ENCODE measurements at places on chromosomes 2 and 18. TPM values are rescaled to one million over a fixed set of nuclear protein-coding genes. Genes with fewer than 3 reads are reported as not detected.

GRCh38 chr2:149989447-149990063, 402.0 kb upstream of the MMADHC start:
- no peak for DNase-seq

GRCh38 chr2:21822505-21822904, 698.7 kb downstream of the TDRD15 start:
- no peak for DNase-seq

- DNase-seq, result no peak
Observed at GRCh38 chr2:193668557-193669323, 1474.0 kb upstream of the TMEFF2 start.

DNA sequence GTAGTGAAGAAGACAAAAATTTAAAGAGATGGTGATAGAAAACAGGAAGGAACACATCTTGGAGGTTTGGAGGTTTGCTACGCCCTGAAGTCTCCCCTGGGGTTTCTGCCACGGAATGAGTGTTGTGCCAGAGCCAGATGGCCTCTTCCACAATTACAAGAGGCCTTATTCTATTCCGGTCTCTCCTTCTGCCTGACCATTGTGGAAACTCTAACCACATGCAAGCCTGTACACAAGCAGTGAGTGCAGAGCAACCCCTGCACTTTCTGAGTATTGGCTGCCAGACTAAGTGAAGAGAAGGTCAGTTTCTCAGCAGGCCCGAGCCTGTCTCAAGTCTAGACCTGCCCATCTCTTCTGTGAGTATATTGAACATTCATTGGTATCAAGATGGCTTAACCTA, 22.7 kb upstream of the MYO1B start:
- no peak for DNase-seq

- no peak for DNase-seq
Observed at GRCh38 chr2:70440621-70441020, 113.0 kb downstream of the TGFA start.

DNA sequence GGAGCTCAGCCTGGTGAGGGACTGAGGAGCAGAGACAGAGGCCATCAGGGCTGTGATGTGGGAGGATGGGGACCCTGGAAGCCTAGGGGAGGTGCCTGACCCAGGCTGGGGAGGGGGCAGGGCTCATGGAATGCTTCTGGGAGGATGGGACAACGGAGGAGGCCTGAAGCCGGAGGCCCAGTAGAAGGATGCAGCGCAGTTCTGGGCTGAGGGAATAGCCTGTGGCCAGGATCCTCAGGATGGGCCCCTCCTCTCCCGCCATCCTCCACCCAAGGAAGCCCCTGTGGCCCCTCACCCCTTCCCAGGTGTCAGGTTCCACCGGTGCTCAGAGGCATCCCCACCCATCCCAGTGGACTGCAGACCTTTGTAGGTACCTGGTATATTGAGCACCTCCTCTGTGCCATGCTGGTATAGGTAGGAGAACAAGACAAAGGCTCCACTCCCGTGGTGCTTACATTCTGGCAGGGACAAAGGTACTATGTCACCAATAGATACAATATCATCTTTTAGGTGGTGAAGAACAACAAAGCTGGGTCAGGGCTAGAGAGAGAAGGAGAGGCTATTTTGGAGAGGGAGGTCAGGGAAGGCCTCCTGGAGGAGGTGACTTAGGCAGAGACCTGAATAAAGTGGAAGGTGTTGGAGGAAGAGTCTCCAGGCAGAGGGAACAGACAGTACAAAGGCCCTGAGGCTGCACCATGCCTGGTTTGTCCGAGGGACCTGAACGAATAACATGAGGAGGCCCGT, 2.7 kb downstream of the ZAP70 start:
- no peak for DNase-seq

GRCh38 chr2:60961457-60961856, 56.1 kb upstream of the PEX13 start:
- DNase-seq, result no peak

- DNase-seq, result no peak
Observed at GRCh38 chr2:174726212-174726611, 38.1 kb downstream of the CHRNA1 start.

GRCh38 chr2:108026092-108026794, 39.9 kb downstream of the SLC5A7 start:
- no peak for DNase-seq

- no peak for DNase-seq
Observed at GRCh38 chr2:64841461-64841860, 147.7 kb upstream of the SLC1A4 start.

DNA sequence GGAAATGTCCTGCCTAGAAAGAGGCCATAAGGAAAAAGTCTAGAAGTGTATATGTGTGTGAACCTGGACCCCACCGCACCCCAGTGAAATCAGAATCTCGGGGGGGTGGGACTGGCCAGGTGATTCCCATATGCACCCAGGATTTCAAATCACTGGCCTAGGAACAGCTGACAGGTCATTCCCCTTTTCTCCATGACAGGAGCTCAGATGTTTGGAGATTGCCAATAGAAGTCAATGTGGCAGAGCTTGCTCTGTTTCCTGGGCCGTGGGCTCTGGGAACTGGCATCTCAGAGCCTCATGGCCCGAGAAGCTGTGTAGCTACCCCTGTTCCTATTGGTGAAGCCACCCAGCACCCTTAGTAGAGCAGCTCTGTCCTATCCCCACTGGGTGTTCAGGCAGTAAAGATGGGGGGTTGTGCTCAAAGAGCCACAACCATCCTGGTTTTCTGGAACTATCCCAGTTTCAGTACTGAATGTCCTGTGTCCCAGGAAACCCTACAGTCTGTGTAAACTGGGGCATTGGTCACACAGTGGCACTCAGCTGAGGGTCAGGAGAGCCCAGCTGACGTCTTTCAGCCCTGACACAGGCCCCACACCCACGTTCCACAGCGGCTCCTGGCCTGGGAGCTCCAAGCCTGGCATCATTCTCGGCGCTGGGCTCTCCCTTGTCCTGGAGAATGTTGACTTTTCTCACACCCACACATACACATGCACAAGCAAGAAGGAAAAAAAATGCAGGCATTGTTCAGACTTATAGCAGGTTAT, 18.9 kb downstream of the GNLY start:
- no peak for DNase-seq

The SERPINE2 gene
- 148 TPM for polyA plus RNA-seq

The SETBP1 gene
- polyA plus RNA-seq, result 51.3 TPM

The FOXD4L1 gene
- 0.08 TPM for polyA plus RNA-seq

The ERBB4 gene
- 2.2 TPM for polyA plus RNA-seq

The LHCGR gene
- 7.0 TPM for polyA plus RNA-seq

Data from left renal pelvis (tissue), 4 donors.